Parietal lobe (tissue), 2 donors: ENCODE measurements at places on chromosomes 4 and X. TPM values are rescaled to one million over a fixed set of nuclear protein-coding genes. Genes with fewer than 3 reads are reported as not detected.

The DLG3 gene
- total RNA-seq, result 97.7 TPM

The DUSP9 gene
- 1.6 TPM for total RNA-seq

The FAM149A gene
- total RNA-seq, result 39.8 TPM

The SHOX gene
- not detected for total RNA-seq

The EFHC2 gene
- total RNA-seq, result 3.1 TPM
